A549 treated with CORT108297 at 1 μM for 4 hours (cell line): ENCODE measurements at places on chromosomes 5 and 9. TPM values are rescaled to one million over a fixed set of nuclear protein-coding genes. Genes with fewer than 3 reads are reported as not detected.

Gene NDUFAF2
- total RNA-seq = 71.9 to 84.7 TPM (median 76.8 TPM) in 5 replicates

Gene ZNF658
- 1.7 to 2.2 TPM (median 1.9 TPM) in 5 replicates for total RNA-seq

Gene SLC34A3
- 0.07 to 0.14 TPM (median 0.10 TPM) in 4 of 5 replicates, not detected in the other for total RNA-seq

Gene FAM240B
- not detected in 5 replicates for total RNA-seq

Gene GRIN3A
- total RNA-seq = not detected in 5 replicates

Gene SPATA31A3
- not detected in 5 replicates for total RNA-seq

Gene EGFL7
- total RNA-seq = 37.0 to 63.6 TPM (median 60.7 TPM) in 5 replicates

Gene DMGDH
- total RNA-seq = 0.15 TPM in 1 of 5 replicates, not detected in the others

Gene WNT8A
- not detected in 5 replicates for total RNA-seq

Gene CCIN
- total RNA-seq = 0.05 TPM in 1 of 5 replicates, not detected in the others

Gene NUTM2F
- total RNA-seq = not detected in 5 replicates

Gene KCNN2
- 0.06 to 0.20 TPM (median 0.12 TPM) in 5 replicates for total RNA-seq

Gene RNF183
- total RNA-seq = 0.15 TPM in 1 of 5 replicates, not detected in the others

Gene CEL
- 0.50 to 0.75 TPM (median 0.65 TPM) in 5 replicates for total RNA-seq

Gene NHP2
- 381 to 485 TPM (median 422 TPM) in 5 replicates for total RNA-seq

Gene GABRP
- total RNA-seq = not detected in 5 replicates

Gene GABRB2
- total RNA-seq = not detected in 5 replicates

Gene CDKN2A
- total RNA-seq = not detected in 5 replicates

Gene ENC1
- total RNA-seq = 8.9 to 12.0 TPM (median 9.8 TPM) in 5 replicates

Gene SPATA31C1
- not detected in 5 replicates for total RNA-seq

Gene HMCN2
- total RNA-seq = 0.05 to 0.12 TPM (median 0.07 TPM) in 5 replicates

Gene LOX
- total RNA-seq = 0.89 to 1.3 TPM (median 1.0 TPM) in 5 replicates

Gene ATG12
- total RNA-seq = 47.9 to 52.1 TPM (median 50.3 TPM) in 5 replicates

Gene MCTP1
- total RNA-seq = 7.4 to 11.1 TPM (median 10.1 TPM) in 5 replicates

Gene TNFSF8
- not detected in 5 replicates for total RNA-seq

Gene CNTNAP3B
- 15.1 to 19.2 TPM (median 16.9 TPM) in 5 replicates for total RNA-seq

Gene NUP188
- 36.0 to 42.7 TPM (median 40.0 TPM) in 5 replicates for total RNA-seq

Gene FGFR4
- 15.5 to 26.2 TPM (median 25.0 TPM) in 5 replicates for total RNA-seq

Gene C9orf50
- 0.10 to 0.12 TPM in 2 of 5 replicates, not detected in the others for total RNA-seq

Gene ACTBL2
- 0.03 to 0.06 TPM (median 0.03 TPM) in 3 of 5 replicates, not detected in the others for total RNA-seq

Gene SMARCA2
- 19.4 to 34.5 TPM (median 25.2 TPM) in 5 replicates for total RNA-seq

Gene PDE8B
- total RNA-seq = 1.1 to 1.7 TPM (median 1.5 TPM) in 5 replicates

Gene GABRA1
- not detected in 5 replicates for total RNA-seq

Gene PCDHA12
- 2.6 to 3.4 TPM (median 3.0 TPM) in 5 replicates for total RNA-seq

Gene NOXA1
- total RNA-seq = 0.78 to 2.3 TPM (median 2.0 TPM) in 5 replicates

Gene SV2C
- not detected in 5 replicates for total RNA-seq

Gene ADAMTS16
- total RNA-seq = 1.6 to 2.5 TPM (median 1.6 TPM) in 5 replicates

Gene PTGDS
- total RNA-seq = 0.16 to 0.81 TPM (median 0.57 TPM) in 5 replicates

Gene PRDM9
- total RNA-seq = not detected in 5 replicates

Gene TRIM7
- 30.9 to 45.8 TPM (median 43.5 TPM) in 5 replicates for total RNA-seq
